Fibroblast of skin of scalp (primary cell): ENCODE measurements at places on chromosomes 16 and 17.
A peak's percentile ranks its signal among the peaks of the same experiment; 100 is the strongest.

DNA sequence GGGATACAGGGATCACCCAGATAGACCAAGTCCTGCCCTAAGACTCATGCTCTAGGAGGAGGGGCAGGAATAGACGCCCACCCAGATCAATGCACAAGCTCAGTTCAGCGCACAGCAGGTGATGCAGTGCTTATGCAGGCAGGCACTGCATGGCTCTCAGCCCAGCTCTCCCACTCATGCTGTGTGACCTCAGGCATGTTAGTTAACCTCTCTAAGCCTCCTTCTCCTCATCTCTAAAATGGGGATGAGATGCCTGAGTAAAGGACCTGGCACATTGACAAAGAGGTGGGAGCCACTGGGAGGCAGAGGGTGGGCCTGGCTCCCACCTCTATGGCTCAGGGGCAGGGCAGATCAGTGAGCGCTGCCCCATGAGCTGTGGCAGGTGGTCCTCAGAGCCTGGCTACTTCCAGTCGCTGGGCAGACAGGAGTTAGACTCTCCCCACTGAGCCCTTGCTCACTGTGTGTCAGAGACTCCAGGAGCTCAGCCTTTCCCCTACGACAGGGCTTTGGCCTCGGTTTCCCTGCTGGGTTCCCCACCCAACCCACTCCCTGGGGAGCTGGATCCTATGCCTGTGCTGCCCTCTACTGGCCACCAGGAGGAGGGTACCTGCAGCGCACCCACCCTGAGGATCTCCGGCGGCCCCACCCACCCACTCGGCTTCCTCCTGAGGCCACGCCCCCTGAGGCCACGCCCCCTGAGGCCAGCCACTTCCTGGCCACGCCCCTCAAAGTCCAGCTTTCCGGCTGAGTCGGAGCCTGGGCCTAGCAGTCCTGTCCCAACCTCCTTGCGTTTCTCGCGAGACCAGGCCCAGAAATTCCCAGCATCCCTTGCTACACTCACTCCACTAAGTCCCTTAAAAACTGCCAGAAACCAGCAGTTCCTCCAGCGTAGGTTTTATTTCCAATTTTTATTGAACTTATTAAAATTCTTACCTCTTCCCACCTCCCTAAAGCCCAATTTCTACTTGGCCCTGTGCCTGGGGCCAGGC is 196.1 kb downstream of the GSG1L start:
- DNase-seq, result peak; percentile 50

DNA sequence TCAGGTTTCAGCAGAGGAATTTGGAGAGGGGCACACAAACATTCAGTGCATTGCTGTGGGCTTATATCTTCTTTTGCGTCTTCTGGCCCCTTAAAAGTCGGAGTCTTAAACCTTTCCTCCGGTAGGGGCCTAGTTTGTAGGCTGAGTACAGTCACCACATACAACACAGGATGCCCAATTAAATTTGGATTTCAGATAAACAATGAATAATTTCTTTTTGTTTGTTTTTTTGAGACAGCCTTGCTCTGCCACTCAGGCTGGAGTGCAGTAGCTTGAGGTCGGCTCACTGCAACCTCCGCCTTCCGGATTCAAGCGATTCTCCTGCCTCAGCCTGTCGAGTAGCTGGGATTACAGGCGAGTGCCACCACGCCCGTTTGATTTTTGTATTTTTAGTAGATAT is 26.7 kb upstream of the ADORA2B start:
- DNase-seq, result no peak

DNA sequence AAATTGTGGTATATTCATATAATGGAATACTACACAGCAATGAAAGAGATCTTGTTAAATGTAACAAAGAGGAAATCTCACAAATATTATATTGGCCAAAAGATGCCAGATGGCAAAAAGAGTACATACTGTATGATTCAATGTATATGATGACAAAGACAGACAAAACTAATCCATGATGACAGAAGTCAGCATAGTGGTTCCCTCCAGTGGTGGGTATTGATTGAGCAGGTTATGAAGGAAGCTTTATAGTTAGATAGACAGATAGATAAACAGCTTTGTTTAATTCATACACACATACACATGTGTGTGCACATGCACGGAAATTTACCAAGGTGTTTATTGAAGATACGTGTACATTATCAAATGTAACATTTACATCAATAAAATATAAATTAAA is 74.4 kb upstream of the SMIM36 start:
- no peak for DNase-seq

DNA sequence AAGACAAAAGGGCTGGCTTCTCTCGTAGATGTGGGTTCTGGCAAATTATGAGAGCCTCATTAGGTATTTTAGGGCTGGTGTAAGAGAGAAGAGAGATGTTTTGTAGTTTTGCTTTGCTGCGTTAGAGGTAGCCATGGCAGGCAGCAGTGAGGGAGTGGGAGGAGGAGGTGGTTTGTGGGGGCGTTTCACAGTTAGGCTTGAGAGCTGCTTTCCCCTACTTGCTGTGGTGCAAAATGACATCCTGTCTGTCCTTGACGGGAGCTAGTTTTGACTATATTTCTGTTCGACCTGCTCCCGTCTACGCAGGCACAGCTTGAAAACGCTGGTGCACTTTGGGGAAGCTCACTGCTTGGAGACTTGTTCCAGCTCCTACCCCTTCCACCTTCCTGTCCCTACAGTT is 75.5 kb downstream of the SLC5A11 start:
- no peak for DNase-seq
